ENCODE measurements at places on chromosomes 5 and 9. TPM values are rescaled to one million over a fixed set of nuclear protein-coding genes. Genes with fewer than 3 reads are reported as not detected.

LOX gene
- not detected for total RNA-seq

DNA sequence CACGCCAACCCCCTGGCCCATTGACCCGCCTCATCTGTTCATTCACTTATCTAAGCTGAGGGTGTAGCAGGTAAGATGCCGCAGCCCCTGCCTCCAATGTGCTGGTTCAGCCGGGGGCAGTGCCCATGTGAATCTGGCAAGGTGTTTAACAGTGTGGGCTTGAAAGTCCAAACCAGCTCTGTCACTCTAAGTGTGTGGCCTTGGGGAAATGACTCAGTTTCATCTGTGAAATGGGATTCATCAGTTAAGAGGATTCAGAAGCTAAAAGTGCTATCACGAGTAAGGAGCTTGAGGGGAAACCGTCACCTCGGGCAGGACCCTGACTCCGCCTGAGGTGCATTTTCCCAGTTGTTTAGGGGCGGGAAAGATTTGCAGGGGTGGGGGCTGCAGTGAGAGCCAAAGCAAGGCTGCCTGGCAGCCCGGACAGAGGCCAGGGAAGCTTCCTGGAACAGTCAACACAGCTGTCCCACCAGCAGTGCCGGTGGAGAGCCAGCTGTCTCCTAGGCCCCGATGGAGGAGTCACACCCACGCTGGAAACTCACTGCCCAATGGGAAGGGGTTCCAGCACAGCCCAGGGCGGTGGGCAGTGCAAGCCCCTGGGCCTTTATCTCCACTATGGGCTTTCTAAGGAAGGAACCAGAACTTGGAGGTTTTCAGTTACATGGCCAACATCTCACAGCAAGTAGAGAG lies 9.7 kb upstream of the URM1 start:
- no peak for DNase-seq

DNA sequence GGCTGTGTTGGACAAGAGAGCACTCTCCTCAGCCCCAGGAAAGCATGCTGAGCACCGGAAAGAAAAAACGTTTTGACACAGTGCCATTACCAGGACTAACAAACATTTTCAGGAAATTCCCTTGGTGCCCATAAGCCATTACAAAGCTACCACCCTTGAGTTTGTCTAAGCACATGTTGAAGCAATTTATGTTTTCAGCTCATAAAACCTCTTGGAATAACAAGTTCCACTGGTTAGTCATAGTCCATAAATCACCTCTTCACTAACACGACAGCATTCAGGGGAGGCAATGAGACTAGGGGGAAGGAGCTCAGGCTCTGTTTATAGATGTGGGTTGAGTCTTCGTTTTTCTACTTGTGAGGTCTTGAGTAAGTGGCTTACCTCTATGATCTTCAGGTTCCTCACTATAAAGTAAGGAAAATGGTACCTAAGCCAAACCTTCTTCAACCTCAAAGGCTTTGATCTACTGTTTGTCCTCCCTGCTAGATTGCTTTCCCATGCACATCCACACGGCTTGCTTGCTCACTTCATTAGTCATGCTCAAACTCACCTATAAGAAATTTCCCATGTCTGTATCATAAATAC lies 65.4 kb downstream of the DRD1 start:
- DNase-seq, result no peak

CNTNAP3 gene
- not detected for total RNA-seq

GRCh38 chr5:160969645-160970044 lies 117.6 kb upstream of the ATP10B start:
- DNase-seq, result no peak
